Fibroblast of villous mesenchyme (primary cell): ENCODE measurements at places on chromosomes 2 and 18. TPM values are rescaled to one million over a fixed set of nuclear protein-coding genes. Genes with fewer than 3 reads are reported as not detected.

DNA sequence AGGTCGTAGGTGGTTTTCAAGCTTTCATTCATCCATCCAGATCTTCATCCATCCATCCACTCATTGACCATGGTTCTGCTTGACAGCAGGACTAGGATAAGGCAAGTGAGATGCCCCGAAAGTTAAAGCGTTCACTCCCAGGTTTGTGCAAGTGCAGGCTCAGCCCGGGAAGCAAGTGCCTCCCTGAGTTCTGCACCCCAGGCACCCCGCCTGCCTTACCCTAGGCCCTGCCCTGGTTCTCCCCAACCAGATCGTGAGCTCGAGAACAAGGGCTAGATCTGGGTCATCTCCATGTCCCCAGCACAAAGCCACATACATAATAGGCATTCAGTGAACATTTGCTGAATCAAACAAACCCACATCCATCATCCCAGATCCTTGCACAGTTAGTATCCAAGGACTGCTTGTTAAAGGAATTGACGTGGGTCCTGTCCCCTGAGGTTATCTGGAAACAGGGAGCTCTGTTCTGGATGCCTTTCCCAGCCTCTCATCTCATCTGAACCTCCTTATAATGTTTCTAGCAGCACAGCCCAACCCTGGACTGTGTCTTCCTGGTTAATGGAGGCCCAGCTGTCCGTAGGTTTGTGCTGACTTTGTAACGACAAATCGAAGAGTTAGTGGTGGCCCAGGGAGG, 116.1 kb upstream of the GPC1 start:
- peak; percentile 17 for DNase-seq

- DNase-seq = no peak
Measured at GRCh38 chr2:6167592-6168138, 475.5 kb downstream of the SOX11 start.

DNA sequence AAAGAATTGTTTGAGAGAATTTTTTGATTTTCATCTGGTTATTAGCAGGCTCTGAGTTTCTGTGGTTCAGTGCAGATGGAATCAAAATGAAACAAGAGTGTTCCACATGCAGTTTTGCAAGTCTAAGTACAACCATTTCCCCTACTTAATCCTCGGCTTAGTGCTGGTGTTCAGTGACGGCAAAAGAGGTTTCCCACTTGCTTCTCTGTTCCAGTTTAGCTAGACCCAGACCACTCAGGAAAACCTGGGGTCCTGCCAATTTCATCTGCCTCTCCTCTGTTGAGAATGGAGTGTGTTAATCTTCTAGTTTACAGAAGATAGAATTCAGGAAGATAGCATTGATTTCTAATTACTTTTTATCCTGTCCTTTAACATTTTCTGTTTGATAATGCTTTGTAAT, 996.2 kb upstream of the FANCL start:
- peak; percentile 46 for DNase-seq

DNA sequence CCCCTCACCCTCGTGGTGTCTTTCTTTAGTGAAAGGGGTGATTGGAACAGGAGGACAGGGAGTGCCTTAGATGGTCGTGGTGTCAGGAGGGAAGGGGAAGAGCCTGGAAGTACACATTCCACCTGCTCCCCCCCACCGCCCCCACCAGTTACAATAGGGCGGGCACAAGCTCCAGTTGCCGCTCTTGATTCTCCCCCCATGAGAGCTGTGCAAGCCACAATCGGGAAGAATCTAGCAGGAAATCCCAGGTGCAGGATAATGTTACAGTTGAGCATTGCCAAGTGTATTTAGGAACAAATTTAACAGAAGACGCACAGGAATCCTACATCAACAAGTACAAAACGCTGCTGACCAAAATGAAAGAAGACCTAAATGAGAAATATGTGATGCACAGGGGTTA, 73.6 kb downstream of the ASAP2 start:
- no peak for DNase-seq

The ABCG5 gene
- not detected in 2 replicates for total RNA-seq

DNA sequence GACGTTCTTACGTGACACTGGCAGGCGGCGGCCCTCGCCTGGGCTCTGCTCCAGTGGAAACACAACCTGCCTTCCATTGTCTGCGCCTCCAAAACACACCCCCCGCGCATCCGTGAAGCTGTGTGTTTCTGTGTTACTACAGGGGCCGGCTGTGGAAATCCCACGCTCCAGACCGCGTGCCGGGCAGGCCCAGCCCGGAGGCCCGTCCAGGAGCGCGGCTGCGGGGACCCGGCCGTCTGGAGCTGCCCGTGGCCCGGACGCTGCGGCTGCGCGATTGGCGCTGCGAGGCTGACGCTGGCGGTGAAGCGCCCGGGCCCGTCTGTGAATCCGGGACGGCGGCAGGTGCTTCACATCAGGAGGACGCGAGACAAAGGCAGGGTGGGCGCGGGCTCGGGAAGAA, 670.3 kb upstream of the SALL3 start:
- DNase-seq = no peak

The RETSAT gene
- 45.1 and 56.1 TPM in 2 replicates for total RNA-seq
